ENCODE measurements at places on chromosomes 1 and 21.

- DNase-seq: peak; percentile 66
Measured at GRCh38 chr1:45518910-45519309, 2.8 kb downstream of the PRDX1 start.

- DNase-seq: no peak
Measured at GRCh38 chr1:200890818-200891773, 3.6 kb upstream of the INAVA start.

DNA sequence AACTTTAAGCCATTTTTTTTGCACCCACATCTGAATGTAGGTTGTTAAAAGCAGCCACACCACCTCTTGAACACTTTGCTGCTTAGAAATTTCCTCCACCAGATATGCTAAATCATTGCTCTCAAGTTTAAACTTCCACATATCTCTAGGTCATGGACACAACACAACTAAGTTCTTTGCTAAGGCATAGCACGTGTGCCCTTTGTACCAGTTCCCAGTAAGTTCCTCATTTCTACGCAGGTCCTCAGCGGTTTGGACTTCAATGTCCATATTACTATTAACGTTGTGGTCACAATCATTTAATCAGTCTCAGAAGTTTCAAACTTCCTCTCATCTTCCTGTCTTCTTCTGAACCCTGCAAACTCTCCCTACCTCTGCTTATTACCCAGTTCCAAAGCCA, 661.6 kb upstream of the PKN2 start:
- no peak for DNase-seq

- no peak for DNase-seq
Measured at GRCh38 chr1:217088521-217089284, 365.5 kb upstream of the ESRRG start.

DNA sequence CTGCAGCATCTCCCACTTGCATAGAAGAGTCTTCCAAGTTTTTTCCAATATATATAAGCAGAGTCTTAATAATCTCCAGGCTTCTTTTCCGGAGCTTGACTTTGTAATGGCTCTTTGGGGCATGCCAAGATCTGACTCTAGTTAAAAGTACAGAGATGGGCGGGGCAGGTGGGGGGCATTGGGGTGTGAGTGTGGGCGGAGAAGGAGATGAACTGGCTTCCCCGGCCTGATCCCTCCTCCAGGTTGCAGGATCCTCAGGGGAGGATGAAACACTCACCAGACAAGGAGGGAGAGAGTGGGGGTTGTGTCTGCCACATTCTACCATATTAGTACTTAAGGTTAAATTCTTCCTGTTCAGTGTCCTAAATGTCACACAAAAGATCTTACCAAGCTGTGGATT, 23.0 kb downstream of the S100A10 start:
- DNase-seq: no peak

GRCh38 chr1:21559788-21560567, 50.8 kb downstream of the ALPL start:
- DNase-seq: no peak

DNA sequence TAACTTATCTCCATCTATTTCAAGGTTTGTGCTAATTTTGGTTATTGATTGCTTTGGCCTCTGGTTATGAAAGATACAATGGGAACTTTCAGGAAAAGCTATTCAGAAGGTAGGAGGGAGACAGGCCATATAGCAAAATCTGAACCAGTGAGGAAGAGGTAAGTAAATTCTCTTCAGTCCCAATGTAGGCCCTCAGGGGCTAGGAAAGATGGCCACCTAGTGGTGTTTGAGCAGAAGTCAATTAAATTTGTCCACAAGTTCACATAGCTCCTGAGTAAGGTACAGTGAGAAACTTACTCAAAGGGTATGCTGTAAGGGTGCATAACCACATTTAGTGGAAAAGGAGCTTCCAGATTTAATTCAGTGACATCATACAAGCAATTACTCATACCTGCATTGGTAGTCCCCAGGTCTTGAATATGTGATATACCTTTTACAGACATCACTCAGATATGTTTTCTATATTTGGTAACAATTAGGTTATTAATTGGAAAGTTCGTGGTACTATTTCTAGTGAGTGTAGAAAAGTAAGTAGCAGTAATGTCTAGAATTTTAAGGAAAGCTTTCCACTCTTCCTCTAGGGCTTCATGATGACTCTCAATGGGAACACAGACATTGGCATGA, 21.4 kb upstream of the FMO1 start:
- peak; percentile 90 for DNase-seq

DNA sequence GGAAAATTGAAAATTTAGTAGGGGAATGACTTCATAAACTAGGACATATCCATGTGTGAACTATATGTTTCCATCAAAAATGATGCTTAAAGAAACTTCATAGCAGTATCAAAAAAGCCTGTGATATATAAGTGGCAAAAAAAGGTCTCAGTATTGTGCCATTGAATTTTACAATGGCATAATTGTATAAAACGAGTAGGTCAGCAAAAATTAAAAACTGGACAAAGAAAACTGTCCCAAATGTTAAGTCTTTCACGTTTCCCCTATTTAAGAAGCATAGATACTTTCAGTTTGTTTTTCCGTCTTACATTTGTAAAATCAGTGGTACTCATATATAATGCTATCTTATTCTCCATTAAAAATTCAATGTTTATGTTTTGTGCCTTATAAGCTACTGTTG, 43.2 kb downstream of the LRRC8B start:
- no peak for DNase-seq

GRCh38 chr1:85611425-85611824, 30.9 kb downstream of the CCN1 start:
- no peak for DNase-seq

DNA sequence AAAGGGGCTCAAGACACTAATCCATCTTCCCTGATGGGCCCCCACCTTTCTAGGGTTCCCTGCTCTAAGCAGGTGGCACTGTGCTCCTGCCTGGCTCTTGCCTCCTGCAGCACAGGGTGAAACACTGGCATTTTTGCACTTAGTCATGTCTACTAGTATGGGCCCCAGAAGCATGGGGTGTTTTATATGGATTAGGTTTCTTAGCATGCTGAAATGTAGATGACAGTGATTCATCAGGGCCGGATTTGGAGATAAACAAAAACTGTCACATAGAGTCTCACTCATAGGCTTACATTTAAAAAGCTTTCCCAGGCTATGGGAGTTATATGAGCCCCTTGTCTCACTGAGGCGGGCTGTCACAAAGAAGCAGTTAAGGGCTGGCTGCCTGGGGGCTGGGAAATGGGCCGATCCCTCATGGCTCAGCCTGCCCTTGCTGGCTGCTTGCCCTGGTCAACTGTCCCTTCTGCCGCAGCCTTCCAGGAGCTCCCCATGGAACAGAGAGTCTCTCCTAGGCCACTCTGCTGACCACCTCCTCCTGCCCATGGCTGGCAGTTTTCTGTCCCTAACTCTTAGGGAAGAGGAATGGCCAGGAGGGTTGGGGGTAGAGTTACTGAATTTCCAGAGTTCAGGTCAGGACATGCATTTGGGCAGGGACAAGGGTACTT, 6.5 kb downstream of the GALNT2 start:
- DNase-seq: no peak

- DNase-seq: peak; percentile 16
Measured at GRCh38 chr1:154629061-154629674, 21.2 kb upstream of the ADAR start.

GRCh38 chr21:44376606-44377005, 23.2 kb downstream of the TRPM2 start:
- DNase-seq: no peak

DNA sequence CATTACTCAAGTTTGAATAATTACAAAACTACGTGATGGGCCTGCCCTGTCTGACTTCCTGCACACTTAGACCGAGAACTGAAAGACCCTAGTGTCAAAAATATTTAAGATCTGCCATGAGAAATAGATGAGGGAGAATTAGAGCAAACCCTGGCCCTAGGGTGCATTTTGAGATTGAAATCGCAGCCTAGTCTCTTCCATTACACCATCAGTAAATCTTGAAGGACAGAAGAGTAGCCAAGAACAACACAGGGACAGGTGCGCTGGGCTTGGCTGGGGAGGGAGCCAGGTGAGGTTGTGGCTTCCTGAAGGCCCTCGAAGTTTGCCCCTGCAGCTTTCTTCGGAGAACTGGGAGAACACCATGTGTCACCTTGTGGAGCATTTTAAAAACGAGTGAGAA, 36.7 kb upstream of the KIF26B start:
- no peak for DNase-seq

- no peak for DNase-seq
Measured at GRCh38 chr1:43177691-43178090, 5.6 kb downstream of the CFAP57 start.

DNA sequence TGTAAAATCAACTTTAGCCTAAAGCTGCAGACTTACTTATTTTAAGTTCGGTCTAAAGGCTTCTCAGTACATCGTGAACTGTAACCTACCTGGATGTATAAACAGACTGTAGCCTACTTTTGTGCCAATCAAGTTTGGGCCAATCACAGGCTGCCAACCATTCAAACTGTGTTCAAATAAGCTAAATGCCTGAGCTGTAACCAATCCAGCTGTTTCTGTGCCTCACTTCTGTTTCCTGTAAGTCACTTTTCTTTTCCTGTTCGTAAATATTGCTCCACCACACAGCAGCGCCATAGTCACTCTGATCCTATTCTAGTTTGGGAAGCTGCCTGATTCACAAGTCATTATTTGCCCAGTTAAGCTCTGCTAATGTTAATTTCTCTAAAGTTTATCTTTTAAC, 37.5 kb upstream of the SLAMF9 start:
- no peak for DNase-seq

- peak; percentile 5 for DNase-seq
Measured at GRCh38 chr1:106746448-106747085, 309.9 kb upstream of the PRMT6 start.

GRCh38 chr1:37323486-37324377, 150.6 kb upstream of the ZC3H12A start:
- DNase-seq: peak; percentile 70

DNA sequence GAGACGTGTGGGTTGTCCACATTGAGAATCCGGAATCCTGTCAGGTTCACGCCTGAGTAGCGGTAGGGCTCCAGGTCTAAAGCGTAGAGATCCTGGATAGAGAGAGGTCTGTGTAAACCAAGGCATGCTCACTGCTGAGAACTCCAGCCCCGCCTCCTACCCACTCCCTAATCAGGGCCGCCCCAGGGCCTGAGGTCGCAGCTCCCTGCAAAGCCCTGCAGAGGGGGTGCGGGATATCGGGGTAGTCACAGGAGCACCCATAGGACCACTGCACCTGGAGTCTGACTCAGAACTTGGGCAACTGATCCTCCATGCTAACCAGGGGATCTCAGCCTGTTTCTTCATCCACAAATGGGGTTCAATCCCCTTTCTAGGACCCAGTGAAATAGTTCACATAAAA, 174.4 kb downstream of the GRIK3 start:
- DNase-seq: no peak

GRCh38 chr1:14064649-14065442, 364.9 kb downstream of the PRDM2 start:
- DNase-seq: no peak

- DNase-seq: no peak
Measured at GRCh38 chr1:187999973-188000372, 1171.2 kb downstream of the PLA2G4A start.

- DNase-seq: no peak
Measured at GRCh38 chr1:183553764-183554163, 36.5 kb downstream of the NCF2 start.

- DNase-seq: no peak
Measured at GRCh38 chr1:233010146-233010545, 59.7 kb downstream of the NTPCR start.

DNA sequence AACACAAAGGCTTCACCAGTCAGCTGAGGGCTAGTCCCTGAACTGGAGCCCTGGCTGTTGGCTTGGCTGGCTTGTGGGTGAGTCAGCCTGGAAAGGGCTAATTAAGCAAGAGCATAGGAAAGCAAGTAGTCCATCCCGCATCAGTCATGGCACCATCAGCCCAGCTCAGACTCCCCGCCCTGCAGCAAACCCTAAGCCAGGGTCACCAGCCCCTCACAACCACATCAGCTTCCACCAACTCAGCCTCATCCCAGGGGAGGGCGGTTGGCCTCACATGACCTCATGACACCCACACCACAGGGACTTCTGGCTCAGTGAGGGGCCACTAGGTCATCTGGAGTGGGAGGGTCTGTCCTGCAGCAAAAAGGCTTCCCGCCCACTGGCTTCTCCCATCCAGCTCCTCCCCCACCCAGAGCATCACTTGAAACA, 7.0 kb upstream of the SPATC1L start:
- DNase-seq: no peak

- peak; percentile 92 for DNase-seq
Measured at GRCh38 chr1:2300851-2301606, 72.9 kb downstream of the SKI start.

GRCh38 chr1:246165826-246166709, 341.0 kb downstream of the SMYD3 start:
- no peak for DNase-seq

- DNase-seq: no peak
Measured at GRCh38 chr21:36183144-36183795, 26.6 kb downstream of the DOP1B start.

DNA sequence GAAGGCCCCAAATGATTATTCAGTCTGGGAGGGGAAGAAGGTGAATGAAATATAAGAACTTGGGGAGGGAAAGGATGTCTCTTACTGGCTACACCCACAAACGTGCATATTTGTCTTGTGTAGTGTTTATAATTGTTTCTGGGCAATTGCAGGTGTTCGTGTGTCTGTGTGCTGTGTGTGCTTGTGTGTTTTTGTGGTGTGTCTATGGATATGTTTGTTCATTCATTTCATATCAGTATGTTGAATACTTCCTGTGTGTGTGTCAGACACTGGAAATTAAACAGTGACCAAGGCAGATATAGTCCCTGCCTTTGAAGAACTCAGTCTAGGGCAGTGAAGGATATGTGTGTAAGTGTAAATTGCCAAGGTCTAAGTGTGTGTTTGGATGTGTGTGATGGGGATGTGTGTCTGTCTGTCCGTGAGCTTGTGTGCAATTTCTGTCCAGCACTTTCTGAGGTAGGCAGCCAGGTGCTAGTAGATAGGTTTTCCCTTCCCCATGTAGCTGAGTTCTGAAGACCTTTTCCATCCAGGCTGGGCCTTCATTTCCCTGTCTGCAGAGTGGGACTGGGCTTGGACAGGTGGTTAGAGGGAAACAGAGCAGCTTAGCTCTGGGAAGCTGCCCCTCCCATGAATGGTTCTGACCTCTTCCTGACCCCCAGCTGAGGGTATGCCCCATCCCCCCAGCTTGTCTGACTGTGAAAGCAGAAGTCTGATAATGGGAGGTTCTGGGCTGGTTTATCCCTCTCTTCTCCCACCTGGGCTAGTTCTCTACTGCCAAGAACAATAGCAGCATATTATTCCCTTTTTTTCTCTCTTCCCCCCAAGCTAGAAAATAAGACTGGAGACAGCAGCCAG, 3.8 kb downstream of the AGO1 start:
- DNase-seq: peak; percentile 31

DNA sequence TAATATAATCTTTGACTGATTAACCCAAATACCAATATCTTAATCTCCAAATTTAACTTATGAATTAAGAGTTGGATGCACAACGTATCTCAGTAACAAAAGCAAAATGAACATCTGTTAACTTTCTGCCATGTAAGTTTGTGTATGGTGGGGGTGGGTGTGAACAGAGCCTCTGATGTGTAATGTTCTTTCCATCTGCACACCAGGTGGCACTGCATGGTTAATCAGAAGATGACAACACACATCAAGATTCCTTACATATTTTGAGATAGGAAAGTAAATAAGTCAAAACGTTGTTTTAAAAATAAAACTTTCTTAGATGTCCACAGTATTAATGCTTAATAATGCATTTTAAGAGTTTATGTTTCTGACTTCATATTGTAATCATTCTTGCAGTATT, 251.9 kb downstream of the DPYD start:
- DNase-seq: peak; percentile 39
